Putamen (tissue), 1 donor: ENCODE measurements at places on chromosomes 13 and 19.

DNA sequence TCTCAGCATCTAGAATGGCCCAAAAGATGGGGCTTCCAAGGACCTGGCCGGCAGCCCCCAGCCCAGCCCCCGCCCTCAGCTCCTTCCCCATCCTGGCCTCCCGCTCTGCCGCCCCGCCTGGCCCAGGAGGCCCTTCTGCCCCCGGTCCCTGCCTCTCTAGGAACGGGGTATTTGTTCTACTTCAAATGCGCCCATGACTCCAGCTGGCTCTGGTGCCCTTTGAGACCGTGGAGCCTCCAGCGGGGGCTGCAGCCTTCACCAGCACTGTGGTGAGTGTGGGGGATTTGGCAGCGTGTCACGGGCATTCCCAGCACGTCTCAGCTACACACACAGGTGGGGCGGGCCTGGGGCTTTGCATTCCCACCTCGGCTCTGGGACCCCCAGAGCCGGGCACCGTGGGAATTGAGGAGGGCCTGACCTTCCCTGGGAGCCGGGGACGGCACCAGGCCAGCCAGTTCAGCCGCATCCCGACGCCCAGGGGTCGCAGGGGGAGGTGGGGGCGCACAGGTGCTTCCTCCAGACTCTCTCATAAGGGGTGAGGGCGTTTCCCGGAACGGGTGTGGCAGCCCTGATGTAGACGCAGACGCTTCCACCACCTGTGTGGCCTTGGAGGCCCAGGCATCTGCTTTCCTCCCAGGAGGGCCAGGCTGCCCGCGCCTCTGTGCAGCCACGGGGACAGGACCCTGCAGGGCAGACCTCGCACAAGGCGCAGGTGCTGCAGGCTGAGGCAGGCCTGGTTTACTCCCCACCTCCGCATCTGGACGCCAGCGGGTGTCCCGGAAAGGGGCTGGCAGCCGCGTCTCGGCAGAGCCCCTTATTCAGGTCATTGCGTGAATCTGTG lies 947 bp downstream of the ATP4B start:
- DNase-seq: no peak

GRCh38 chr13:72585254-72585653 lies 142.2 kb downstream of the MZT1 start:
- no peak for DNase-seq

DNA sequence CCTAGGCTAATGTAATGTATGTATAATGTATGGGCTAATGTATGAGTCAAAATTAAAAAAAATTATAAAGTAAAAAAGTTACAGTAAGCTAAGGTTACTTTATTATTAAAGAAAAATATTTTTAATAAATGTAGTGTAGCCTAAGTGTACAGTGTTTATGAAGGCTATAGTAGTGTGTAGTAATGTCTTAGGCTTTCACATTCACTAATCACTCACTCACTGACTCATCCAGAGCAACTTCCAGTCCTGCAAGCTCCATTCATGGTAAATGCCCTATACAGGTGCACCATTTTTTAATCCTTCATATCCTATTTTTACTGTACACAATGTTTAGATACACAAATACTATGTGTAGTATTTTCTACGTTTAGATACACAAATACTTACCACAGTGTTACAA lies 1.8 kb upstream of the TMEM272 start:
- no peak for DNase-seq

DNA sequence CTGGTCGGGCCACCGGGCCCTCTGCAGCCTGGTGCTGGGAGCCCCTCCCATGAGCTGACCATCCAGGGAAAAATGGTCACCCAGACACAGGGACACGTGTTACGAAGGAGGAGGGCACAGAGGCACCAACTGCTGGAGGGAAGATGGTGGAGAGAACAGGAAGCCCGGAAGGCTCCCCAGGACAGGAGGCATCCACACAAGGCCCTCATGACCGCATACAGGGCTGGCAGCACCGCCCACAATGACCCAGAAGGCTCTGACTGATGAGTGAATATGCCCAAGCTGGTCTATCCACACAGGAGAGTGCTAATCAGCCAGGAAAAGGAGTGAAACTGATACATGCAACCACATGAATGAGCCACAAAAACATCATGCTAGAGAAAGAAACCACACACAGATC lies 14.0 kb upstream of the TMEM86B start:
- no peak for DNase-seq
